ENCODE measurements at places on chromosomes 2 and 18. TPM values are rescaled to one million over a fixed set of nuclear protein-coding genes. Genes with fewer than 3 reads are reported as not detected.

GRCh38 chr2:72182547-72182946 lies 34.9 kb upstream of the CYP26B1 start:
- DNase-seq, result no peak

DNA sequence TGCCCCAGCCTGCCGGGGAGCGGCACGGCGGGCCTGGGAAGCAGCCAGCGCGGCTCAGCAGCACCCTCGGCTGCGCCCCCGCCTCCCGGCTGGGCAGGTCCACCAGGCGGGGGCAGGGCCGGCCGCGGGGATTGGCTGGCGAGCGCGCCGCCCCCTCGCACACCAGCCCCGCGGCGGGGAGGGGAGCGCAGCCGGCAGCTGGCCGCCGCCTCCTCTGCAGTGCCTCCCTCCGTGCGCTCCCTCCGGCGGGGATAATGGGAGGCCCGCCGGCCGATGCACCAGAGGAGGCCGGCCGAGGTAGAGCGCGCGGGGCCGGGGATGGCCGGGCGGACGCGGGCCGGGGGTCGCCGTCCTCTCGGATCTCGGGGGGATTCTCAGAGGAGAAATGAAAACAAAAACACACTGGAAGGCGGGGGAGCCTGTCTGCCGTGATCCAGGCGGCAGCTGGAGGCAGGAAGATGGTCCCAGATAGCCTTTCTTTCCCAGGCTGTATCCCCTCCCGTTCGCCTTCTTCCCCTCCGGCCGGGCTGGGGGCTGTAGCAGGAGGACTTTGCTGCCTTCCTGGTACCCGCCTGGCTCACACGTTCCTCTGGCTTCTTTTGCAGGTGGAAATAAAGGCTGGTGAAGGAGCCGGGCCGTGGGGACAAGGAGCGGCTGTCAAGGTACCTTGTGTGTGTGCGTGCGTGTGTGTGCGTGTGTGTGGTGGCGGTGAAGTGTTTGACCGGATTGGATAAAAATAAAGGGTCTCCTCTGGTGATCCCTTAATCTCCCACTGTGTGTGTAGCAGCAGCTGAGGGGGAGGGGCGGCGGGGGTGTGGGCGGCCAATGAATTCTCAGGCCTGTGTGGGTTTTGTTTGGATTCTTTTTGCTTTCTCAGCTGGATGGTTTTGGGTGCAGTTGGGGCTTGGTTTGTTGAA lies 18.1 kb downstream of the TET3 start:
- DNase-seq, result peak; percentile 76

The SCN3A gene
- not detected for total RNA-seq

The ZSWIM2 gene
- total RNA-seq, result not detected

DNA sequence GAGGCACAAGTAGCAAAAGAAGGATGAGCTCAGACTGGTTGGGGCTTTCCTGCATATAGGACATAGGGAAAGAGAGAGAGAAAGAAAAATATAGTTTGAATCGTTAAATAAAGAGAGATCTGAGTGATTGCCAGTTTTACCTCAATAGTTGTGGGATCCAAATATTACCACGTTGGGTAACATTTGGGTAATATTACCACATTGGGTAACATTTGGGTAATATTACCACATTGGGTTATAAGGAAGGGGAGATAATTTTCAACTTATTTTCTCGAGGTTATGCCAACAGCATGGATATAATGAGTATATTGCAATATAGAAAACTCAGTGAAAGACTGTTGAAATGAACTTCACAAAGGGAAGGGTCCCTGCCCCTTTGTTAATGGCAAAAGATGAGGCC lies 20.7 kb downstream of the SP140 start:
- no peak for DNase-seq

The GREB1 gene
- 0.55 TPM for total RNA-seq

DNA sequence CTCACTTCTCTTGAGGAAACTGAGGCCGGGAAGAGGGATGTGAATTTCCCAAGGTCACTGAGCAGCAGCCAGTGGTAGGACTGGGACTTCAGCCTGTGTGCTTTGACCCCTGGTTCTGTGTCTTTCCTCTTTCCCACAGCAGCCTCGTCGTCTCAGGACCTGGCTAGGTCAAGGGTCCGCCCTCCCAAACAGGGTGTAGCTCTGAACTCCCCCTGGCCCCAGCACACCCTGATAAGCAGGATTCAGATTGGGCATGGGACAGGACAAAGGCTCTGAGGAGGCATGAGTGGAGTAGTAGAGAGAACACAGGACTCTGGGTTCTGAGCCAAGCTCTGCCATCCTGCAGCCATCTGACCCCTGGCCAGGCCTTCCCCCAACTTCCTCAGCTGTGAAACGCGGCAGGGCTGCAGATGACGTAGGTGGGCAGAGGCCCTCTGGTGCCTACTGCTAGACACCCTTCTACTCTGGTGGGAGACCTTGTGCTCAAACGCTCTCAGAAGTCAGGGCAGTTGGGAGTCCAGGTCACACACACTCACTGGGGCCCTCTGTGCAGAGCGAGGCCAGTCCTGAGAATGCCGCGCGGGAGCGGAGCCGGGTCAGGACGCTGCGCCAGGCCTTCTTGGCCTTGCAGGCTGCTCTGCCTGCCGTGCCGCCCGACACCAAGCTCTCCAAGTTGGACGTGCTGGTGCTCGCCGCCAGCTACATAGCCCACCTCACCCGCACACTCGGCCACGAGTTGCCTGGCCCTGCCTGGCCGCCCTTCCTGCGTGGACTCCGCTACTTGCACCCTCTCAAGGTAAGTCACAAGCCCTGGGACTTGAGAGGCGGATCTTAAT lies 984 bp downstream of the TCF23 start:
- DNase-seq, result no peak

DNA sequence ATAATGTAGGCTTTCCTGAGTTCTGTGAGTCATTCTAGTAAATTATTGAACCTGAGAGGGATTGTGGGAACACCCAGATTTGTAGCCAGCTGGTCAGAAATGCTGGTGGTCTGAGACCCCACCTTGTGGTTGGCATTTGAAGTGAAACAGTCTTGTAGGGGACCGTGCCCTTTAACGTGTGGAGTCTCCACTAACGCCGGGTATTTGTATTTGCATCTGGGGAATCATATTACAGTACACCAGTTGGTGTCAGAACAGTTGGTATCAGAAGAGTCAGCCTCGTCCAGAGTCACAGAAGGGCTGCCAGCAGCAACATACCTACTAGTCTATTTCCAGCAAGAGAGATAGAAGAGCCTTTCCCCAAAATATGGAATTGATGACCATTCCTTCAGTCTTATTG lies 38.3 kb upstream of the PTPN4 start:
- no peak for DNase-seq

GRCh38 chr2:161177969-161178368 lies 17.7 kb downstream of the TANK start:
- DNase-seq, result no peak

GRCh38 chr2:241666627-241667400 lies 19.8 kb downstream of the DTYMK start:
- no peak for DNase-seq

- DNase-seq, result no peak
Observed at GRCh38 chr2:172896661-172897081, 161.0 kb downstream of the RAPGEF4 start.

GRCh38 chr18:60358516-60358915 lies 14.1 kb downstream of the MC4R start:
- no peak for DNase-seq

DNA sequence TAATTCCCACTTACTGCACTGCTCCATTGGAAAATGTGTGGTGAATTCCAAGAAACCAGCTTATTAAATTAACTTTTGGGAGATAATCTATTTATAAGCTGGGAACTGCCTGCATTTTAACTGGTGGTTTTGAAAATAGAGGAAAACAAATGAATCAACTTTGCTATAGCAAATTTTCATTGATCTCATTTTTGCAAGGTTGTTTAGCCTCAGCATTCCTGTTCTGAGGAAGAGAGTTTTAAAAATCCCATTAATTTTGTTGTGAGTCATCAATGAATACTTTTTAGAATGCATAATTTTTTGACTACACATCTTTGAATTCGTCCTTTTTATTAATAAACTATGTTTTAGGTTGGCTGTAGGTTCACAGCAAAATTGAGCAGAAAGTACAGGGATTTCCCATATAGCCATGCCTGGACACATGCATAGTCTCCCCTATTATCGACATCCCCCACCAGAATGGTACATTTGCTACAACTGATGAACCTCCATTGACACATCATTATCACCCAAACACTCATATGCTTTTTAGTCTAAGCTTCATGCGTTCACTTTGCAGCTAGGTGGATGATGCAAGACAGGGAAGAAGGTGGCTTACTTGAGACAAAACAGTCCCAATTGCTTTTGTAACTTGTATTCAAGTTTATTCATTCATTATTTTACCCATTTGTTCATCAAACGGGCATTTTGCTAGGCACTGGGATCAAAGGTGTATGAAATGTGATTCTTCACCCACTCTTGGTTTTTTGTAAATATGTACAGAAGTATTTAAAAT lies 106.9 kb downstream of the ZNF521 start:
- no peak for DNase-seq

DNA sequence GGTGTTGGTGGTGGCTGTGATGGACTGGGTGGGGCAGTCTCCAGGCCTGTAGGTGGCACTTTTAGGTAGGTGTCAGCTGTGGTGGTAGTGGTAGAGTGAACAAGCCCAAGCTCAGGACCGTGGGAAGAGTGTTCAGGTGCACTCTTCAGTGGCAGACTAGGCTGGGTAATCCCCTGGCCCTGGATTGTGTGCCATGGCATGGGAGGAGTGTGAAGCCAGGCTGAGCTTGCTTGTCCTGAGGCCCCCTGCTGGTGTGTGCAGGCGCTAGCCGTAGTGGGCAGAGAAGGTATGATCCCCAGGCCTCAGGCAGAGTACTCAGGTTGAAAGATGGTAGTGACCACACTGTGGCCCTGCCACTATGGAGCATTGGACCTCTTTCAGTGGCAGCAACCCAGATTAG lies 850.3 kb downstream of the DSC3 start:
- DNase-seq, result no peak

Data from CD8-positive, alpha-beta memory T cell (primary cell).